ENCODE measurements at places on chromosomes 2 and 18.

- DNase-seq: no peak
These were observed 28.1 kb downstream of the FAM171B start for GRCh38 chr2:186721956-186722355.

DNA sequence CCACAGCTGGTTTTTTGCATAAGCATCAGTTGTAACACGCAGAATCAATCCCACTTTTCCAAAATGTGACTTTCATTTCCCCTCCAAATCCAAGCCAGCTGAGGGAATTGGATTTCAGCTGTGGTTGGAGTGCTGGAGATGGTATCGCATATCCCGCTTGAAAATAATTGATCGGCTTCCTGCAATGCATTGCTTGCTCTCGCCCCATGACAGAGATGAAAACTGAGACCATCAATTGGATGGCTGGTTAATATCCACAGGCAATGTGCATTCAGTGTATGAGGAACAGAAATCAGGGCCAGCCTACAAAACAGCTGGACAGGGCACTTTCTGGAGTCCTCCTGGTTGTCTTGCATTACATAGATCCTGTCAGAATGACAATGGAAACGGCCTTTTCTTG is 135.3 kb downstream of the MAIP1 start:
- no peak for DNase-seq

- DNase-seq: no peak
These were observed 338.4 kb downstream of the MBD2 start for GRCh38 chr18:53886058-53886457.

DNA sequence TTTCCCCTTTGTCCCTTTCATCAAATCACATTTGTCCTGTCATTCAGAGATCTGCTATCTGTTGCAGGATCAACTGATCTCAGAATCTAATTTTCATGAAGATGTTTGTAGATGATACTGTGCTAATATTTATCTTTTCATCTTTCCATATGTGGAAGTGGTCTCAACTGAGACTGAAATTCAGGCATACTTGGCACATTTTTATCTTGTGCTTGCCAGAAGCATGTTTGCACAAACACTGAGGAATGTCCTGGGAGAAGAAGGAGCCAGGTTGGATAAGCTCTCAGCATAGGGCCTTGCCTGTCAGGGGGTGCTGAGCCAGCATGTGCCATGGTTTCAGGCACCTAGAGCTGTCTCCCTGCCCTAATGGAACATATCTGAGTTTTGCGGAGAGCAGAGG is 24.5 kb upstream of the MMADHC start:
- peak; percentile 78 for DNase-seq

- no peak for DNase-seq
These were observed 20.7 kb downstream of the TOGARAM2 start for GRCh38 chr2:29001806-29002205.

GRCh38 chr18:24317370-24317769 is 80.3 kb downstream of the OSBPL1A start:
- no peak for DNase-seq

GRCh38 chr18:9757827-9758621 is 49.9 kb downstream of the RAB31 start:
- DNase-seq: no peak

- peak; percentile 67 for DNase-seq
These were observed 162.1 kb downstream of the QPCT start for GRCh38 chr2:37506407-37507050.

- DNase-seq: no peak
These were observed 11.9 kb downstream of the BCL2 start for GRCh38 chr18:63307551-63308200.

GRCh38 chr2:238067939-238068338 is 7.1 kb downstream of the SCLY start:
- no peak for DNase-seq
